Hematopoietic multipotent progenitor cell treated with erythropoietin and hydrocortisone succinate and interleukin-3 and kit ligand, for 17 days (in vitro differentiated cells): ENCODE measurements at places on chromosomes 6 and 20.

GRCh38 chr6:123417535-123417934 lies 219.2 kb downstream of the TRDN start:
- DNase-seq = no peak

GRCh38 chr20:289693-290083 lies 862 bp downstream of the C20orf96 start:
- DNase-seq = no peak

GRCh38 chr6:75747152-75747992 lies 1.7 kb upstream of the MYO6 start:
- no peak for DNase-seq

GRCh38 chr6:158284007-158284875 lies 28.0 kb upstream of the TULP4 start:
- DNase-seq = no peak

GRCh38 chr6:44833248-44833647 lies 445.7 kb downstream of the CDC5L start:
- DNase-seq = no peak

GRCh38 chr20:11144114-11144950 lies 470.5 kb upstream of the JAG1 start:
- no peak for DNase-seq

DNA sequence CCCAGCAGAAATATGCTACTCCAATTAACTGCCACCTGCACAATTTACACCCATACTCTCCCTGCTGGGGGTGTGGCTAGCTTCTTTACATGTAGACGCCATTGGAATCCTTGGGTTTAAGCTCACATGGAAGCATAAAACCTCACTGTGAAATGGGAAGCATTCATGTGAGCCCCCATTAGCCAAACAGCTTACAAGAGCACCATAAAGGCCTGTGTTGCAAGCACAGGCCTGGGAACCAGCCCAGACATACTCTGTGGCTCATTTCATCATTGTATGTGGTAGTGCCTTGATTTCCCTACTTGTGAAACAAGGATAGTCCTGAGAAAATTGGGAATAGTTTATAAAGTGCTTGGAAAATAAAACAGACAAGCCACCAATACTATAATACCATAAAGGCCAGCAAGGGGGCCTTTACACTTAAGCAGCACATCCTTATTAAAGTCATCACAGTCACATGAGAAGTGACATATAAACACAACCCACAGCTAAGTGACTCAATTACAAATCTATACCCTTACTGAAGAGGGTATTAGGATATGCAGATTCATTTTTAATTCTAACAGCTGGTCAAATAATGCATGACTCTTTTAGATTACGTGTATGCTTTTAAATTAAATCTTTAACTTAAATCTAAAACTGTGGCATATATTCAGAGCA lies 6.8 kb downstream of the ADNP start:
- DNase-seq = no peak

DNA sequence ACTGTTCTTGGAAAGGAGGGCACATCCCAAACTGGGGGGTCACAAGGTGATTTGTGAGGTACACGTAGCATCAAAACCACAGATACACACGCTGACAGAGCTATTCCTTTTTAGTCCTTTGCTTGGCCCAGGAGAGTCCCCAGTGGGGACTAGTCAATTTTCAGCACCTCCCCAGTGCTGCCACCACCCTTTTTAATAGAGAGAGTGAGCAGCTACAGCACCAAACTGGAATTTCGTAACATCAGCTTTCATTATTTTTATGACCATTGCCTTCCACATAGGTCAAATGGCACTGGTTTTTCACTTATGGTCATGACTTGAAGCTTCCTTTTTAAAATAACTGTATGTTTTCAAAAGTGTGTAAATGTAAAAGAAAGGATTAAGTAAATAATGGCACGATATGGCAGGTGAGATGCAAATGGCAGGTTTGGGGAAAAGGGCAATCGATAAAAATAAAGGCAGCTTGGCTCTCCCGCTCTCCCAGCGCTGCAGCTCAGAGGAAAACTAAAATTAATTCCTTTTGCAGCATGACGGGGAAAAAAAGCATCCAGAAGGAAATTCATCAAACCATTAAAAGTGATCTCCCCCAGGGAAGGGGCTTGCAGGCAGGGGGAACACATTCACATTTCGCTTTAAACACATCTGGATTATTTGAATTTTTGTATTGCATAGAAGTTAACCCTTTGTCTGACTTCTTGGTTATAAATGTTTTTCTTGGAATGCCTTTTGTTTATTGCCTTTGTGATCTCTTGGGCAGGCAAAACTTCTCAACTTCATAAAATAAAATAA lies 95.2 kb downstream of the ANKRD60 start:
- DNase-seq = no peak

- DNase-seq = no peak
Observed at GRCh38 chr20:32564921-32565734, 20.0 kb downstream of the NOL4L start.

GRCh38 chr6:11214084-11214833 lies 18.2 kb downstream of the NEDD9 start:
- DNase-seq = no peak

DNA sequence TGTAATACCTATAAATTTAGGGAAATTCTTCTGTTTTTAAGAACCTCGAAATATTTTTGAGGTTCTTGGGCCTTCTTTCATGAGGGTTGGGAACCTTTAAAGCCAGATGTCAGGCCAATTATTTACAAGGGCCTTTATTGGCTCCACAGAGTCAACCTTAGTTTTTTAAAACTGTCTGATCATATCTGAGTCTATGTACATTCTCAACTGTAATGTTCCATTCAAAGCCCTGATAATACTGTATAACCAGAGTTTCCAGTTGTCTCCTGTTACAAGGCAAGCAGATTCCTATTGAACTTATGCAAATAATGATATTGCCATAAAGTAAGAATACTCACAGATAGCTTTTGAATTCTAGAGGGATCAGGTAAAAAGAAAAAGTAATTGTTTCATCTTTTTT lies 545.5 kb downstream of the EPM2A start:
- no peak for DNase-seq

DNA sequence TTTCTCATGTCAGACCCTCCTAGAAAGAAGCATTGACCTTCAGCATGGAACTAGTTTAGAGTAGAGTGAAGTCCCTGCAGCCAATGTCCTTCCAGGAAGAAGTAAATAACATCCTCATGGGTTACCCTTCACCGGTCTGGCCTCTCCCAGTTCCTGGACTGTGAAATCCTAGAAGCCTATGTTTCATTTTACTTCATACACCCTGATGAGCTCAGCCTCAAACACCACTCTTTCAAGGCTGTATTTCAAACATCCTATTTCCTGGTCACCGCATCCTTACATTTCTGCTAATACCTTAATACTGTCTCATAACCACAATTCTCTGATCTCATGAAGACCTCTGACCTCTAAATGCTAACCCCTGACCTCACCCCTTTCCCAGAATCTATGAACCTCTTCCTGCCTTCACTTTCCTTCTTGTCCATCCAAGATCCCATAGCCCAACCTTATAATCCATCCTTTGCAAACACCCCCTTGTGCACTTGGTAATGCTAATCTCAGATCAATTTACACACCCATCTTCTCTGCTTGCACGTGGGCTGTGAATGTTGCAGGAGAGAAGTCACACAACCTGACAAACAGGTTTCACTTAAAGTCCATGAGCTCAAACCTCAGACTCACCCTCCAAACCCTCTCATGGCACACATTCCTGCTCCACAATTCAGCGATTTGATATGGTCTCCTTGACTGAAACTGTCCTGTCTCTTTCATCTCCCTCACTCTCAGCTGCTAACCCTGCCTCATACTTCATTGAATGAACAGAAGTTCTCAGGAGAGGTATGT lies 30.2 kb downstream of the SLC2A10 start:
- DNase-seq = no peak

DNA sequence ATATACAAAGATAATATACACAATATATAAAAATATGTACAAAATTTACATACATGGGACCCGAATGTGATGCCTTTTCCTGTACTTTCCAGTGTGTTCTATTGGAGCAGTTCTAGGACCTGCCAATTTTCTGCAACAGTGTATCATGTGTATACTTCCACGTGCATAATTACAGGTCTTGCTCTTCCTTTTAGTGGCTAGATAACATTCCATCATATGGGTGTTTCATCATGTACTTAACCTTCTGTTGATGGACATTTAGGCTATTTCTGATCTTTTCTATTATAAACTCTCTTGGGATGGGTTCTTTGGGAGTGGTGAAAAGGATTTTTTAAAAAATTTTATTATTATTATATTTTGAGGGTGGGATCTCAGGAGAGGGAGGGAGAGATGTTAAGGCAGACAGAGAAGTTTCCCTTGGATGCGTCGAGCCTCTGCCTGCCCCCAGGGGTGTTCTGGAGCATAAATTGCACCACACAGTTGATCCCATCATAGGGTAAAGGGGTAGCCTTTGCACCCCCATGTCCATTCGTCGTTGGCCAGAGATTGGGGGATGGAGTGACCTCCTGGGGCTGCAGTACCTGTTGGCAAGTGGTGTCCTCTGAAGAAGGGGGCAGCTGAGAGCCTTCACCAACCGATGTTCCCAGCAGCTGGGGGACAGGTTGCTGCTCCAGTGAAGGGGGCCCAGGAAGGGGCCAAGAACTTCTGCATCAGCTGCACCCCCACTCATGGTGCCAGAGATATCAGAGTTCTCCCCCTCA lies 110.3 kb downstream of the TOX2 start:
- DNase-seq = no peak

GRCh38 chr6:5850848-5851255 lies 155.9 kb downstream of the NRN1 start:
- DNase-seq = no peak

DNA sequence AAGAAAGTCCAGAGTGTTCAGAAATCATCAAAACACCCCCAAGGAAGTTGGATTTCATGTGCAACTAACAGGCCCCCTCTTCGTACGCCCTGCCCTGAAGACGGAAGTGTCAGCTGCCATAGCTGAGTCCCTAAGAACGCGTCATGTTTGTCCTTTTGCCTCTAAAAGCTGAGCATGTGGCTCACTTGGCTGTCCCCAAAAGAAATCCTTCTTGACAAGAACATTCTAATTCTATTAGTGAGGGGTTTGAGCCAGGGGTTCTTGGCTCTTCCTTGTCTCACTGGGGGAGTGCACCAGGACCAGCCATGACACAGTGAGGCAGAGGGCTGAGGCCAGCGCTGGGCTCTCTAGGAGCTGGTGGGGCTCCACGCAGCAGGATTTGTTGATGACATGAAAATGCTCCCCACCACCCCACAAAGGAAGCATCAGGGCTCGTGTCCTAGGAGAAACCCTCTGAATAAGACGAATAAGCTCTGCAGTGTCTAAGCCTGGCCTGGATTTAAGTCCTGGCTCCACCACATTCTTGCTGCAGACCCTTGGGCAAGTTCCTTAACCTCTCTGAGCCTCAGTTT lies 20.0 kb upstream of the SPO11 start:
- DNase-seq = no peak

GRCh38 chr6:36875250-36875633 lies 639 bp upstream of the PPIL1 start:
- DNase-seq = no peak

DNA sequence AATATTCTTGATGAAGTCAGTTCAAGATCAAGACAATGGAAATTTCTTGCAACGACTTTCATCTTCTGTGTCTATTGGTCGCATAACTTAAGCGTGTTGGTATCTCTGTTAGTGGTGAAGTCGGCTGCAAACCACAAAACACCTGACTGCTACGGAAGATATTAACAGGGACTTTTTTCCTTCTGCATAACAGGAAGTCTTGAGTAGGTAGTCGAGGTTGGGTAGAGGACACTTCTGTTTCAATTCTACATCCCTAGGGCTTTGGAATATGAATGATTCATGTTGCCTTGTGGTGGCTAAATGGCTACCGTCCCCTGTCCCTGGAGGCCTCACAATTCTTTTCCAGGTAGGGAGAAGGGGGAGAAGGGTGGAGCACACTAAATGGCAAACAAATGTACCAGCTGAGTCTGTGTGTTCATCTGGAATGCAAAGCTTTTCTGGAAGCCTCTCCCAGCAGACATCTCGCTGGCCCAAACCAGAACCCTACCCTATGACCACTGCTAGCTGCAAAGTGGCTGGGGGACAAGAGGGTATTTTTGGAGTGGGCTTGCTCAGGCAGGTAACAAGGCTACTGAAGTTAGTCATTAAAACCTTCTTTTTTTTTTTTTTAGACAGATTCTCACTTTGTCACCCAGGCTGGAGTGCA lies 34.6 kb upstream of the NKX2-2 start:
- DNase-seq = no peak

DNA sequence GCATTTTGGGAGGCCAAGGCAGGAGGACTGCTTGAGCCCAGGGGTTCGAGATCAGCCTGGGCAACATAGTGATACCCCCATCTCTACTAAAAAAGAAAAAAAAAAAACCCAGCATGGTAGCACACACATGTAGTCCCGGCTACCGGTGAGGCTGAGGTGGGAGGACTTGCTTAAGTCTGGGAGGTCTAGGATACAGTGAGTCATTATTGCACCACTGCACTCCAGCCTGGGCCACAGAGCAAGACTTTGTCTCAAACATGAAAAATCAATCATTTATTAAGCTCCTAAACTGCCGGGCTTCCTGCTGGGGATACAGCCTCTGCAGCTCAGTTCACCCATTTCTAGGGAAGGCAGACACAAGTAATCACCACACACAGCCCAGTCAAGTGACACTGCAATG lies 7.3 kb upstream of the USP45 start:
- DNase-seq = no peak
